Stimulated activated naive CD8-positive, alpha-beta T cell treated with anti-CD3 and anti-CD28 coated beads, Interleukin-15, amount 100 ng/mL, for 72 hours (primary cell): ENCODE measurements at places on chromosomes 7 and 10.

DNA sequence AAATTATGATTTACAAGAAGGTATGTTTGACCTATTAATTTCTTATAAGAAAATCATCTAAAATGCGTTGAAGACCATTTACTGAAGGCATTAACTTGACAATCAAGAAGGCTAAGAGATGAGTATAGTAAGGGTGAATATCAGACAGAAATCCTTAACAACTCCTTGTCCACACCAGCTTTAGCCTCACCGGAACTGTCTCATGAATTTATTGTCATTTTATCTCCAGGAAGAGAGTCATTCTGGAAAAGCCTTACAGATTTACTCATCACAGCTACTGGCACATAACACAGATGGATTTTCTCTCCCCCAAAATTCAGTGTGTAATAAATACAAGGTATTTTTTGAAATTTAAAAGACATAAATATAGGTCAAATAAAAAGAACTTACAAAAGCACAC, 129.4 kb upstream of the LSM8 start:
- no peak for DNase-seq

DNA sequence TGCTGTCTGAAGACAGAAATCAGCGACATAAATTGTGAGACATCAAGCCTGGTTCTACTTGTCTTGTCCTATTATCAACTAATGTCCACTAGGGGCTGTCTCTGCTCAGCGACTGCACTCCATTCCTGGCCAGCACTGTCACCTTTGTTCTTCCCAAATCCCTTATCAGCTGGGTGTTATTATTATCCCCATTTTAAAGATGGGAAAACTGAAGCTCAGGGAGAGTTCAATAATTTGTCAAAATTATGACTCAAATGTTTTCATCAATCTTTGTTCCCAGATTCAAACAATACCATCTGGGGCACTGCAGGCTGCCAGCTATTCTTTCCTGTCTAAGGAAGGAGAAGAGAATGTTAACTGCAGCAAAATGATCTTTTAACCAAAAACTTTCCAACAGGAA, 431.6 kb upstream of the NFE2L3 start:
- no peak for DNase-seq

- no peak for DNase-seq
Measured at GRCh38 chr7:91435381-91436059, 171.3 kb downstream of the FZD1 start.

- DNase-seq: no peak
Measured at GRCh38 chr7:36084485-36085091, 68.5 kb upstream of the EEPD1 start.

- no peak for DNase-seq
Measured at GRCh38 chr10:117255835-117256460, 15.0 kb downstream of the SLC18A2 start.

- no peak for DNase-seq
Measured at GRCh38 chr10:24385776-24386175, 176.8 kb downstream of the KIAA1217 start.

GRCh38 chr10:27192284-27192683, 37.1 kb downstream of the MASTL start:
- no peak for DNase-seq

DNA sequence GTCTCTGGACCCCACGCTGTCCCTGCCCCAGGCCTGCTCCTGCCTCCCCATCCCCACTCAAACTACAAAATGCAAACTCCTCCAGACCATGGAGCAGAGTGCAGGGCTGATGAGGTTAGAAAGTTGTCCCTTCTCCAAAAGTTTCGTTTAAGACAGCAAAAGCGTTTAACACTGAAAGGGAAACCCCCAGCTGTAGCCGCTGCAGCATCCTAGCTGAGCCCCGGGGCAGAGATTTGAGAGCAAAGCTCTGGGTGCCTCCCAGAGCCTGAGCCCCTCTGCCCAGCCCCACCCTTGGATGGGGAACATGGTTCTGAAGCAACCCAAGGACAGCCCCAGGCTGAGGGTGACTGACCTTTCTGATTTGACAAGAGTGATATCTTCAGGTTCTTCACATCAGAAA, 52.8 kb upstream of the ENO4 start:
- no peak for DNase-seq

DNA sequence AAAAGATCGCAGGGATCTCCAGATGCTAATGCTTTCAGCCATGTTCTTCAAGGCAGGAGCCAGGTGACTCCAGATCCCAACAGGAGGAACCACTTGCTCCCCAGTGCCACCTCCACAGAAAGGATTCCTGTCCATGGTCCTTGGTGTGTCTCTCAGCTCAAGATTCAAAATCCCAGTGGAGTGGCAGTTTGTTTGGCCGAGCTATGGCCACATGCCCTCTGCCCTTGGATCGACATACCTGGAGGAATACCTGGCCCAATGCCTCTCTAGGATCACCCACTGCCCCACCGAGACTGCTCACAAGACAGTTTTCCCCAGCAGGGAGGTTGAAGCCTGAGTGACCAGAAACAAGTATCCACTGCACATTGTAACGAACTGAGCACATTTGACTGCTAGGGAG, 3.9 kb upstream of the GPRIN2 start:
- peak; percentile 6 for DNase-seq

DNA sequence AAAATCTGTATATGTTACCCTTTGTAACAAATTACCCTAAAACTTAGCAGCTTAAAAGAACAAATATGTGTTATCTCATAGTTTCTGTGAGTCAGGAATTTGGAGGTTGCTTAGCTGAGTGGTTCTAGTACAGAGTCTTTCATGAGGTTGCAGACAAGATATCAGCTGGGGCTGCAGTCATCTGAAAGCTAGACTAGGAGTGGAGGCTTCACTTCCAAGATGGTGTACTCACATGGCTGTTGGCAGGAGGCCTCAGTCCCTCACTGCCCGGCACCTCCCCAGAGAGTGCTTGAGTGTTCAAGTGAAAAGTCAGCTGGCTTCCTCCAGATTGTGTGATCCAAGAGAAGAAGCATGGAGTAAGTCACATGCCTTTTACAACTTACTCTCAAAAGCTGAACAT, 16.9 kb upstream of the GGCT start:
- DNase-seq: no peak

- DNase-seq: no peak
Measured at GRCh38 chr10:97765201-97765600, 6.6 kb downstream of the SFRP5 start.

DNA sequence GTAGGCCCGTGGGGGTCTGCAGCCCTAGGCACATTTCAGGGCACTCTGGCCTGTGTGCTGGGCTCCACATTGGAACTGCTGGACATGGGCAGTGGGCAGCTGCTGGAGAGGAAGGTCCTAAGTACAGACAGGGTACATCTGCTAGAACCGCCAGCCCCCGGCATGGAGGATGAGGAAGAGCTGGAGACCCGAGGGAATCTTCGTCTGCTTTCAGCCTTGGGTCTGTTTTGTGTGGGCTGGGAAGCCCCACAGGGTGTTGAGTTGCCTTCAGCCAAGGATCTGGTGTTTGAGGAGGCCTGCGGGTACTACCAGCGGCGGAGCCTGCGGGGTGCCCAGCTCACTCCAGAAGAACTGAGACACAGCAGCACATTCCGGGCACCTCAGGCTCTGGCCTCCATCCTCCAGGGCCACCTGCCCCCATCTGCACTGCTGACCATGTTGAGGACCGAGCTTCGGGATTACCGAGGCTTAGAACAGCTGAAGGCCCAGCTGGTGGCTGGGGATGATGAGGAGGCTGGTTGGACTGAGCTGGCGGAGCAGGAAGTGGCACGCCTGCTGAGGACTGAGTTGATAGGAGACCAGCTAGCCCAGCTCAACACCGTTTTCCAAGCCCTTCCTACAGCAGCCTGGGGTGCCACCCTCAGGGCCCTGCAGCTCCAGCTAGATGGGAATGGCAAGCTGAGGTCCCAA, 1.4 kb downstream of the HPS6 start:
- DNase-seq: no peak

DNA sequence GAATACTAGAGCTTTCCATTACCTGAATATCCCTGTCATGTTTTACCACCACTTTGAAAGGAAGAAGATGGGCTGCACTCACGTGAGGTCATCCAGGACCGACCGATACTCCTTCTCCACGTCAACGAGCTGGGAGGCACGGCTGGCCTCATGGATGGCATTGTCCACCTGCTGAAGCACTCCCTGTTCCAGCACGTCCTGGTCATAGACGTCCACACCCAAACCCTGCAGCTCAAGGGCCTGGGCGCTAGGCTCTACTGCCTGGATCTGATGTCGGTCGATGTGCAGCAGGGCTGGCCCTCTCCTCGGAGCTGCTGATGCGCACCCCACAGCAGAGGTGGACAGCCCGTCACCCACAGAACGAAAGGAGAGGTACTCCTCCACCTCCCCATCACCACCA, 6.5 kb downstream of the ERCC6 start:
- no peak for DNase-seq

DNA sequence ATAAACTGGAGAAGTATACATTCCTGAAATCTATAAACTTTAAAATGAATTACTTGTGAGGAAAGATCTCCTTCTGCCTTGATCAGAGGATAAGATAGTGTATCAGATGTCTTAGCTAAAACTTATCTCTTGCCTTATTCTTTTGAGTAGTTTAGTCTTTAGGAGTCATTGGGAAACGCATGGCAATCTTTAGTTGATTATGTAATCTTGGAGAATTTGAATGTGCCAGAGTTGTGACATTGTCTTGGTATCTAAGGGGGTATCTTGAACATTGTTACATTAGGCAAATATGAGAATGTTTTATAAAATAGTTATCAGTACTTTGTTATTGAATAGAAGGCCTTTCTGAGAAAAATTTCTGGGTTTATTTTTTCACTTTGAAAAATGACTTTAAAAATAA, 61.6 kb upstream of the ADRA2A start:
- no peak for DNase-seq

GRCh38 chr7:22628112-22628511, 98.9 kb upstream of the IL6 start:
- DNase-seq: no peak

GRCh38 chr10:85602713-85603112, 763.9 kb downstream of the GRID1 start:
- no peak for DNase-seq

DNA sequence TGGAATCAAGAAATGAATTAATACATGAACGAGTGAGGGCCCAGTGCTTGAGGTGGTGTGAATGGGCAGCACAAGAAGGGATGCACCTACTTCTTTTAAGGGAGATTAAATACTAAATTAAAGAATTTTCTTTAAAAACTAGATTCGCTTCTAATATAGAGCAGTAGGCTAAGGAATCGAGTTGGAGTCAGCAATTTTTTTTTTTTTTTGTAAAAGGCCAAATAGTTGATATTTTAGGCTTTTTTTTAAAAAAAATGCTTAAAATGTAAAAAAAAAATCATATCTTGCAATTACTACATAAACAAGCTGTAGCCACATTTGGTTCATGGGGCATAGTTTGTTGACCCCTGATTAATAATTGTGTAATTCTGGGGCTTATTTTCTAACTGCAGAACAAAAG, 31.9 kb downstream of the A1CF start:
- no peak for DNase-seq
